ENCODE measurements at places on chromosomes 4 and X. TPM values are rescaled to one million over a fixed set of nuclear protein-coding genes. Genes with fewer than 3 reads are reported as not detected.

DNA sequence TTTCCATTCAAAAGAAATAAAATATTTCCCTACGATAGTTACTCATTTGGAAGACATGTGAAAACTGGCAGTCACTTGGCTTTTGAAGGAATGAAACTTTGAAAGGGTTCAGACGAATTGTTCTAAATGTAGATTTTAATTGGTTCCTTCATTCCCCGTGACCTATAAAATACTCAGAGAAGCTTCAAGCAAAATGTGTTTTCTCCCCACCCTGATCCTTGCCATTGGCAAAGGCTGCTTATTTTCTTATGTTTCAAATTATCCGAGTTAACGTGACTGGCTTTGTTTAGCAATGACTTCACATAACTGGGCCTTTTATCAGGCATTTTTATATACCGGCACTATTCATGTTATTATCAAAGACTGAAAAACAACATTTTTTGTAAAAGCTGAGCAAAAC lies 204.1 kb upstream of the NEIL3 start:
- no peak overlapping the region for H3K27ac ChIP-seq
- no peaks in the 10 kb centered on the region for H3K36me3 ChIP-seq
- H3K4me3 ChIP-seq = no peak overlapping the region
- no peaks in the 10 kb centered on the region for H3K4me1 ChIP-seq
- no peaks in the 10 kb centered on the region for H3K27me3 ChIP-seq

Gene TMEM271
- total RNA-seq = not detected

Gene STPG2
- total RNA-seq = 0.13 TPM

Gene ENOX2
- 26.2 TPM for total RNA-seq

GRCh38 chrX:56764153-56764974 lies 35.3 kb downstream of the NBDY start:
- no peaks in the 10 kb centered on the region for H3K36me3 ChIP-seq
- H3K27me3 ChIP-seq = no peaks in the 10 kb centered on the region
- no peaks in the 10 kb centered on the region for H3K4me1 ChIP-seq

DNA sequence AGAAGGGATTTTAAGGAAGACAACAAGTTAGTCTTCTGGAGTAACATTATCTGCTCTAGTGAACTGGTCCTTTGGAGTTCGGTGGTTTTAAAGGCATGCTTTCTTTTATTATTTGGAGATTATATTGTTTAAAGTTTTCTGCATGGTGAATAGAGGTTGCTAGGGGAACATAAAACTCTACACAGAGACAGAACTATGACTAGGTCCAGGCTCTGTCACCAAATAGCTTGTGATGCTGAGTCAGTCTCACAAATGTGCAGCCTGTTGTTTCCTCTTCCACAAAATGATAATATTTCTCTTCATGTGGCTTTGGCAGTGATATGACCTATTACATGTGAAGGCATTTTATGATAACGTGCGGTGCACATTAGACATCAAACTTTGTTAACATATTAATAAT lies 132.6 kb downstream of the PACRGL start:
- no peaks in the 10 kb centered on the region for H3K4me1 ChIP-seq
- no peak overlapping the region for H3K4me3 ChIP-seq
- H3K27ac ChIP-seq = no peak overlapping the region
- no peak for DNase-seq
- no peaks in the 10 kb centered on the region for H3K27me3 ChIP-seq

- H3K27ac ChIP-seq = no peak overlapping the region
- no peak for DNase-seq
- H3K36me3 ChIP-seq = peaks cover 22% of the 10 kb centered on the region
- no peaks in the 10 kb centered on the region for H3K27me3 ChIP-seq
- H3K4me1 ChIP-seq = no peaks in the 10 kb centered on the region
- peak overlapping the region; percentile 91 for H3K4me3 ChIP-seq
Observed at GRCh38 chr4:145176641-145177432, 3.6 kb downstream of the OTUD4 start.

GRCh38 chrX:19121898-19122640 lies at the start of gene ADGRG2:
Gene ADGRG2, minus strand, starts transcription at chrX:19122468. Its CDS starts 53,634 bp downstream, at chrX:19068834.
- no peak within 1 kb of the TSS for H3K27ac ChIP-seq
- DNase-seq = peak; percentile 77
- H3K27me3 ChIP-seq = peaks cover 45% of the 10 kb centered on the region
- no peaks in the 10 kb centered on the region for H3K4me1 ChIP-seq
- H3K4me3 ChIP-seq = peak within 1 kb of the TSS; percentile 75
- no peaks in the 10 kb centered on the region for H3K36me3 ChIP-seq

- H3K27ac ChIP-seq = no peak overlapping the region
- no peaks in the 10 kb centered on the region for H3K4me1 ChIP-seq
- H3K4me3 ChIP-seq = no peak overlapping the region
- DNase-seq = no peak
Observed at GRCh38 chr4:181671672-181672071, 571.5 kb upstream of the TENM3 start.

Gene TASL
- total RNA-seq = not detected

DNA sequence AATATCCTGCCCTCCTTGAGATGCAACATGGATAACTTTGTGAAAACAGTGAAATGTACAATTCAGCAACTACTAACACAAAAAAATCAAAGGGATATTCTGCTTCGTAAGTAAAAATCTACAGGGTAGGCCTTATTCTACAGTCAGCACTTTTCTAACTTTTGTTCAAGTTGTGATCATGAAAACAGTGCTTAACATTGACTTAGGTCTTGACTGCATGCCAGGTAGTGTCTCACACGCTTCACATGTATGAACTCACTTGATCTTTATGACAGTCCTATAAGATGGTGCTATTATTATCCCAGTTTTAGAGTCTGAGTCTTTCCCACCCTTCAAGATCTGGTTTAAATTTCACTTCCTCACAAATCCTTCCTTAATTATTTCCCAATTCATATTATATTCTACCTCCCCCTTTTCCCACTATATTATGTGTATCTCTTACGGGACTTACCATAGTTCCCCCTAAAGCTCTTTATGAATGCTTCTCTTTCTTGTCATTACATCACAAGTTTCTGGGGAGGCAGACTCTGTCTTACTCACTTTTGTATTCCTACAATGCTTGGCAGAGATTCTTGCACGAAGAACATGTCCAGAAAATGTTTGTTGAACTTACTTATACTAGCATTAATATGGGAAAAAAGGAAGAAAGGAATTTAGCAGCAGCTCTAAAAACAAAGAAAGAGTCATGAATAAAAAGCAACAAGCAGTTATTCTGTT lies 179.8 kb downstream of the SCFD2 start:
- H3K4me3 ChIP-seq = no peak overlapping the region
- H3K4me1 ChIP-seq = no peaks in the 10 kb centered on the region
- DNase-seq = no peak
- no peaks in the 10 kb centered on the region for H3K27me3 ChIP-seq
- no peak overlapping the region for H3K27ac ChIP-seq

- no peak for DNase-seq
- no peak overlapping the region for H3K4me3 ChIP-seq
- H3K27ac ChIP-seq = peak overlapping the region; percentile 16
Observed at GRCh38 chr4:60088807-60089486, 1111.2 kb upstream of the ADGRL3 start.

DNA sequence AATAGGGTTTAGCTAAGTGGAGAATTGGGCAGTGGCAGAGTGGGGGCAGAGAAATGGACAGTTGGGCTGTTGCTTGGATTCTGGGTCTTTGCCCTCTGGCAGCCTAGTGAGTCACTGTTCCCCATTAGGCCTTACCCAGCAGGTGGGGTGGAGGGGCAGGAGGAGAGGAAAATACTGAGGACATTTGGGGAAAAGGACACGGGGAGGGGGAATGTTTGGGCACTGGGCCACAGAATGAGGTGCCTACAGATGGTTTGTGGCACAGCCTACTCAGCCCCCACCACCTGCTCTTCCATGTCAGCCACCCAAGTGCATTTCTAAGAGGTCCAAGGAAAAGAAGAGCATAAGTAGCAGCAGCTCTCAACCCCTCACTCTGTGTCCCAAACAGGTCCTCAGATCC lies 13.0 kb downstream of the SLC16A2 start:
- no peak overlapping the region for H3K27ac ChIP-seq
- no peaks in the 10 kb centered on the region for H3K4me1 ChIP-seq
- no peaks in the 10 kb centered on the region for H3K36me3 ChIP-seq
- H3K4me3 ChIP-seq = no peak overlapping the region
- H3K27me3 ChIP-seq = no peaks in the 10 kb centered on the region

DNA sequence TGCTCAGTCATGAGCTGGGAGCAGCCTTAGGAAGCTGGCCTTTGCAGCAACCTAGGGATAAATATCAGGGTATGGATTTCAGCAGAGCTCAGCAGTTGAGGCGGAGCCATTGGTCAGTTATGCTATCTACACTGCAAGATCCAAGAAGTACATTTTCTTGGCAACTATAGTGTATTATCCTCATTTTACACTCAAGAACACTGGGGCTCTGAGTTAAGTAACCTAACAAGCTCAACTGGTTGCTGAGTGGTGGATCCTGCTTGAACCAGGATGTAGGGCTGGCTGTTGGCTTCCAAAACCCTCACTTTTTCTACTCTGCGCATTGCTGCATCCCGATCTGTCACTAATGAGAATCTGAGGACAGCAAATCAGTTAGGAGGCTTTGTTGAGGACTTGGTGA lies 1.5 kb upstream of the SCARB2 start:
- H3K27me3 ChIP-seq = no peaks in the 10 kb centered on the region
- H3K36me3 ChIP-seq = no peaks in the 10 kb centered on the region
- DNase-seq = no peak
- peaks cover 3% of the 10 kb centered on the region for H3K4me1 ChIP-seq
- no peak overlapping the region for H3K27ac ChIP-seq

DNA sequence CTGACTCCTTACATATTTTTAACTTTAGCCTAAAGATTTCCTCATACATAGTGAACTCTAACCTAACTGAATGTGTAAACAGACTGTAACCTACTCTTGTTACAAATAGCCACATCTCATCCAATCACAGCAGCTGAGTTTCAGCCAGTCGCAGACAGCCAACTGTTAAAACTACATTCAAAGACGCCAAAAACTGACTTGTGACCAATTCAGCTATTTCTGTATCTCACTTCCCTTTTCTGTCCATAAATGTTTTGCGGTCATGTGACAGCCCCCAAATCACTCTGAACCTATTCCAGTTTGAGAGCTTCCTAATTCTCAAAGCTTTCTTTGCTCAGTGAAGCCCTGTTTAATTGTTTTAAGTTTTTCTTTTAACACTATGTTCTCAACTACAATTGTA lies 2731.9 kb downstream of the ARAP2 start:
- no peaks in the 10 kb centered on the region for H3K36me3 ChIP-seq
- H3K27me3 ChIP-seq = no peaks in the 10 kb centered on the region
- no peaks in the 10 kb centered on the region for H3K4me1 ChIP-seq
- no peak overlapping the region for H3K4me3 ChIP-seq
- no peak overlapping the region for H3K27ac ChIP-seq
- no peak for DNase-seq

- H3K36me3 ChIP-seq = no peaks in the 10 kb centered on the region
- no peaks in the 10 kb centered on the region for H3K4me1 ChIP-seq
- no peak overlapping the region for H3K4me3 ChIP-seq
- no peaks in the 10 kb centered on the region for H3K27me3 ChIP-seq
- no peak for DNase-seq
- no peak overlapping the region for H3K27ac ChIP-seq
Observed at GRCh38 chrX:84729408-84729807, 227.2 kb upstream of the HDX start.

- no peaks in the 10 kb centered on the region for H3K4me1 ChIP-seq
- no peaks in the 10 kb centered on the region for H3K27me3 ChIP-seq
- no peak for DNase-seq
- H3K36me3 ChIP-seq = peaks cover 70% of the 10 kb centered on the region
- no peak overlapping the region for H3K4me3 ChIP-seq
Observed at GRCh38 chr4:1927675-1928074, 56.5 kb downstream of the NSD2 start.

GRCh38 chr4:17018013-17018412 lies 119.6 kb upstream of the LDB2 start:
- no peaks in the 10 kb centered on the region for H3K4me1 ChIP-seq
- peak; percentile 36 for DNase-seq
- no peaks in the 10 kb centered on the region for H3K36me3 ChIP-seq
- H3K27me3 ChIP-seq = no peaks in the 10 kb centered on the region
- H3K27ac ChIP-seq = no peak overlapping the region

DNA sequence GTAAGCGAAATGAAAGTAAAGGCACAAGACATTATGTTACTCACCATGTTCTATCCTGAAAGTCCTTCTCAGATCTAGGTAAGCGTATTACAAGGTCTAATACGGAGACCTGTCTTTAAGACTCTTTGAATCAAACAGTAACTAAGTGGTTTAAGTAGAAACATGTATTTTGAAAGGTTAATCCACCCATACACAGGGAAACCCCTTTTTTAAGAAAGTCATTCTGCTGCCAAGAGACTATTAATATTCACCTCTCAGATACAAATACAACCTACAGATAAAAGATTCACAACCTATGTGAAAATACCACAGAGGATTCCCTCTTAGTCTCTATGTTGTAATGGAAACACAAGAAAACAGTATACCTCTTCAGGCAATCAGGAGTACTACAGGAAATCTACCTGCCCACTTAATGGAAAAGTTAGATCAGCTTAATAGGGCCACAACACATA lies 63.2 kb upstream of the TNIP3 start:
- H3K4me1 ChIP-seq = peaks cover 1% of the 10 kb centered on the region
- no peak overlapping the region for H3K27ac ChIP-seq
- no peak overlapping the region for H3K4me3 ChIP-seq
- no peaks in the 10 kb centered on the region for H3K36me3 ChIP-seq

GRCh38 chr4:140884431-140885058 lies 128.4 kb upstream of the TBC1D9 start:
- no peaks in the 10 kb centered on the region for H3K27me3 ChIP-seq
- H3K4me1 ChIP-seq = peaks cover 15% of the 10 kb centered on the region
- no peaks in the 10 kb centered on the region for H3K36me3 ChIP-seq
- no peak overlapping the region for H3K27ac ChIP-seq
- H3K4me3 ChIP-seq = no peak overlapping the region
- peak; percentile 87 for DNase-seq

DNA sequence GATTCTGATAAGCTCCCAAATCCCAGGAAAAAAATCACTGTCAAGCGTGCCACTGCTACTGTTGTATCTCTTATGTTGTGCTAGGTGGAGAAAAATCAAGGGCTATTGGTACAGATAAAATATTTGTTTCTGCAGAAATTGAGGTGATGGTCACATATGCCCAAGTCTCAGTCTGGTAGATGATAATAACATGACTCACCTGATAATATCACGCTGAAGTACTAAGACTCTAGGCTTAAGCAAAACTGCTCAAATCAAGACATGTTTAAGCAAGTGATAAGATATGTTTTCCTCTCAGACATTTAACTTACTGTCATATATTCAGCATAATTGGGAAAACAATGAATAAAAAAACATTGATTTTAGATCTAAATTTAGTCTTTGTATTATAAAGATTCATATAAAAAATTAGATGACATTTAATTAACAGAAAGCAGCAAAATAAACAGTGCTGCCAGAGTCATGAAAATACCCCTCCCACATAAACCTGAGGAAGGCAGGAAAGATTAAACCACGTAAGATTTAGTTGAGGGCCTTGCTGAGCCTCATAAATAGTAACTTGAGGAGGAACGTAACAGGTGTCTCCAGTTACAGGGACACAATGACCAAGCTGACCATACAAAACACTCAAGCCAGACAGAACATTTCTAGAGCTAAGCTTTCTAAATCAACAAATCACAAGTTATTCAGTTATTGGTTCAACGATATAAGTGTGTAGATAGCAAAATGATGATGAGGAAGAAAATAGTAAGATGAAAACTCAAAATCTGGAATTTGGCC lies 143.5 kb downstream of the CHM start:
- H3K36me3 ChIP-seq = no peaks in the 10 kb centered on the region
- no peak overlapping the region for H3K27ac ChIP-seq
- H3K4me1 ChIP-seq = no peaks in the 10 kb centered on the region
- no peaks in the 10 kb centered on the region for H3K27me3 ChIP-seq
- no peak for DNase-seq
- H3K4me3 ChIP-seq = no peak overlapping the region

Gene GASK1B
- 2.6 TPM for total RNA-seq

Gene ATOH1
- 1.0 TPM for total RNA-seq

- H3K27ac ChIP-seq = no peak overlapping the region
- H3K4me3 ChIP-seq = no peak overlapping the region
- no peak for DNase-seq
- no peaks in the 10 kb centered on the region for H3K4me1 ChIP-seq
- no peaks in the 10 kb centered on the region for H3K27me3 ChIP-seq
- H3K36me3 ChIP-seq = no peaks in the 10 kb centered on the region
Observed at GRCh38 chr4:157929486-157929885, 243.3 kb downstream of the GASK1B start.

Data from endodermal cell (in vitro differentiated cells).